Activated T-helper 9 cell treated with anti-CD3 and anti-CD28 coated beads, Interleukin-2, amount 50 U/mL, for 16 hours (primary cell): ENCODE measurements at places on chromosomes 12 and 14.

GRCh38 chr12:97047361-97047760, 140.3 kb downstream of the NEDD1 start:
- DNase-seq: no peak

- no peak for DNase-seq
Measured at GRCh38 chr12:51639361-51639760, 48.3 kb downstream of the SCN8A start.

- DNase-seq: no peak
Measured at GRCh38 chr14:78512021-78512420, 341.8 kb downstream of the NRXN3 start.

DNA sequence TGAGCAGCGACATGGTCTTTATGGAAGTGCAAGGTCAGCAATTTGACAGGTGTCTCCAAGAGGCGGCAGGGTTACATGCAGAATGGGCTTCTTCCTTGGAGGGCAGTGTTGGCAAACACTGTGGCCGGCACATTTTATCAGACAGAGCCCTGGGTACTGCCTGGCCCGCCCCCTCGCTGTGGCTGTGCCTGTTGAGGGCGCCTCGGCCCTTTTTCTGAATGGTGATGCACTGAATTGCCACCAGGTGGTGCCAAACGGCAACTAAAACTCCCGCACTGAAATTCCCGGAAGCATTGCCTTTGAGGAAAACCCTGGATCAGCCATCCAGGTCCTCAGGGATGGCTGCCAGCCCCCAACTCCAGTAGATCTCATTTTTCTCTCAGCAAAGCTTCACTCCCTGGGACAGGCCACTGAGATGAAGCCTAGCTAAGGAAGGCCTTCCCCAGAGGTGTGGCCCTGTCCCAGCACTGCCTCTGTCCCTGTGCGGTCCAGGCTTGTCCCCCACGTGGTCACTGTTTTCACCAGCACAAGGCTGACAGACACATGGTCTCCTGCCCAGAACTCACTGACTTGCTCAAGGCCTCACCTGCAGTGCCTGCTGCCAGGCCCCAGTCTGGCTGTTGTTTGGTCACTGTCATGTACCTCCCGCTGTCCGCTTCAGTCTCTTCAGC, 73.6 kb downstream of the TESC start:
- peak; percentile 15 for DNase-seq

- DNase-seq: no peak
Measured at GRCh38 chr12:86914721-86915120, 658.5 kb upstream of the MGAT4C start.

GRCh38 chr12:12887471-12887870, 3.9 kb upstream of the GPRC5A start:
- DNase-seq: no peak

- no peak for DNase-seq
Measured at GRCh38 chr14:50846226-50846880, 15.4 kb upstream of the NIN start.

- no peak for DNase-seq
Measured at GRCh38 chr12:124007826-124008570, 35.0 kb downstream of the ZNF664 start.

DNA sequence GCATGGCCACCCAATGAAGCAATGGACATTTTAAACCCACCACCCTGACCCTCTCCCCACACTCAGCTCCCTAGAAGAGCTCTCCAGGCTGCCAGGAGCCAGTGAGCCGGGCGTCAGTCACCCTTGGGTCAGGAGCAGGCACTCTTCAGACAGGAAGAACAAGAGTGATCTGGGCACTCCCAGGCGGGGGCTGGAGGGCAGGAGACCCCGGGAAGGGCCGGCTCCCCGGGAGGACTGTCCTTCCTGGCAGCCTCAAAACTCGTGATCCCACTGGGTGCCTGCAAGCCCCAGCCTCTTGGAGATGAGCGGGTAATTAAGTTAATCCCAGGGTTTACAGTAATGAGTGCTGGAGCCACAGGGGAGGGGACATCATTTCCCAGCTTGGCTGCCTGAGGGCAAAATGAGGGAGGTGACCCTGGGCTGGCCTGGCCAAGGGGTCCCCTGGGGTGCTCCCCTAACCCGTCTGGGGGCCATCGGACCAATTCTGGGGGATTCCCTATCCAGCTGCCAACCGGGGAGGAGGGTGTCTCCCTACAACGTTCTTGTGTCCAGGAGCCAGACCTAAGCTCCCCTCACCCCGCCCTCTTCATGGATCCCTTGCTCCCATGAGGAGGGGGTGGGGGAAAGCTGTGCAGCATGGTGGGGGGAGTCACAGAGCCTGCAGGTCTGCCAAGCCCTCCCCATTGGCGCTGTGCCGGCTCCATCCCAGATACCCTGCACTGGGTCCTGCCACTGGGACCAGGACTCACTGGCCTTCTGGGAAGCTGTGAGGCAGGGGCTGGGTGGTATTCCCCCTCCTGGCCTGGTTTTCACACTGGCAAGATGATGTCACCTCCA, 59.2 kb downstream of the CCNK start:
- DNase-seq: no peak

- no peak for DNase-seq
Measured at GRCh38 chr14:74083784-74084276, 423 bp downstream of the ALDH6A1 start.

DNA sequence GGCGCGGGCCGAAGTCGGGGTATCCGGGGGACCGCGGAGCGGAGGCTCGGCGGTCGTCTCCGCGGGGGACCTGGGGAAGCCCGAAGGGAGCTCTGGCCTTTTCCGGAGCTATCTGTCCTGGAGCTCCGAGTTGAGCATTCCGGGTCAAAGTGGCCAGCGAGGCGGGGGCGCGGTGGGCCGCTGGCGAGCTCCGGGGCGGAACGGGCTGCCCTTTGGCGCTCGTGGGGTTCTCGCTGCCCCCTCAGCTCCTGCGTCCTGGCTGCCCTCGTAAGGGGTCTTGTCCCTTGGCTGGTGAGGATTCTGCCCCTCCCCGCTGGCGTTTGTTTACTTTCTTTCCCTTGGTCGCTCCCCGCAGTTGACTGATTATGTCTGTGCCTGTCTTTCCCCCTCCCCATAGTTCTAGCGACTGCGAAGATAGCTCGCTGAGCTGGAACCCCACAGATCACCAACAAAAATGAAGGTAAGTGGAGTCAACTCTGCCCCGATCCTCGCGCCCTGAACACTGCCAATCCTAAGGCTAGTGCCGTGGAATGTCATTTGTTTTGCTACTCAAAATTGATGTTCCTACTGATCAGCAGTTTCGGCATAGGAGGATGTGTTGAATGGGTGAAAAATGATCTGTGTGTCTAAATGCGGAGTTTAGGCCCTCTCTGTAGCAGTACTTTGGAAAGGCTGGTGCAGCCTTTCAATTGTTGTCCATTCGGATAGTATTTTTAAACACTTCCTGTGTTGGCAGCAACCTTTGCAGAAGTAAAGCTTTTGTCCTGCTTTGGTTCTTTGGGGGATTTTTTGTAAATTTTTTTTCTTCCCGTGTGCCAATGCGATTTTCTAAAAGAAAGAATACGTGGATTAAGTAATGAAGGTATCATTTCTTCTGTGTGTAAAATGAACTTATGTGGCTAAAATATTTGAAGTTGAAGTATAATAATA, 1.3 kb downstream of the ARID4A start:
- no peak for DNase-seq

- no peak for DNase-seq
Measured at GRCh38 chr12:44917141-44917540, 41.0 kb upstream of the NELL2 start.

- DNase-seq: no peak
Measured at GRCh38 chr12:129363041-129363440, 509.8 kb downstream of the GLT1D1 start.

DNA sequence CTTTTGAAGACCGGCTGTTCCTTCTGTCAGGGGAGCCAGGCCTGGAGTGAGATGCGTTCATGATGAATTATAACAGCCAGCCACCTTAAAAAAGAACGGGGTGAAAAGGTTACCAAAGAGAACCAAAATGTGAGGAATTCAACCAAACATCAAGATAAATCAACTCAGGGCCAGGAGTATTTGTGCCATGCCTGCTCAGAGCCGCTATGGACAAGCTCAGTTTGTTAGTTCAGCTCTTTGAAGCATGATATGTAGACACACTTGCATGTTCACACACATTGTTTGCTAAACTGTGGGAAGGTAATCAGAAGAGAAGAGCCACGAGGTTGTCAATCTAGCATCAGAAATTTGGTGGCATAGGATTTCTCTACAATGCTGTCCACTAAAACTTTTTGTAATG, 367.4 kb upstream of the TBX3 start:
- DNase-seq: no peak

- DNase-seq: peak; percentile 13
Measured at GRCh38 chr14:33839193-33840076, 111.4 kb downstream of the EGLN3 start.

DNA sequence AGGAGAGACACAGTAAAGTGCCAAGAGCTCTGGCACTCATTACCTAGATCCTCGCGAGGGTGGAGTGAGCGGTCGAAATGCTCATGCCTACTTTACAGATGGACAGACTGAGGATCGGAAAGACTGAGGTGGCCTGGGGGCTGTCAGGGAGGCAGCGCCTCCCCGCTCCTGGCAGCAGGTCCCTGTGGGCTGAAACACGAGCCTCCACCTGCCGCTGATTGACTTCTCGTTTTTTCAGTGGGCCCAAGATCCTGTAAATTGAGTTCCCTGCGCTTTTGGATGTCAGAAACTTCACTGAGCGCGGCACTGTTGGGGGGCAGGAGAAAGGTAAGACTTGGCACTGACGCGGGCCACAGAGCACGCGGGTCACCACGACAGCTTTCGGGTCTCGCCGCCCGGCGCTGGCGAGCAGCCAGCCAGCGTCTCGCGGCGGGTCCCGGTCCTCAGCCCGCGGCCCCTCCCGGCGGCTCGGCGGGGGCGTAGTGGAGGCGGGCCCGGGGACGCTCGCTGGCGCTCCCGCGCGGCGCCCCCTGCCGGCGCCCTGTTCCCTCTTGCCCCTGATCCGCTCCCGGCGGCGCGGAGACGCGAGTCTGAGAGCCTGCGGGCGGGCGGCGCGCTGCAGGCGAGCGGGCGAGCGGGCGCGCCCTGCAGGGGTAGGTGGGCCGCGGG, 552 bp upstream of the SCN8A start:
- peak; percentile 59 for DNase-seq

DNA sequence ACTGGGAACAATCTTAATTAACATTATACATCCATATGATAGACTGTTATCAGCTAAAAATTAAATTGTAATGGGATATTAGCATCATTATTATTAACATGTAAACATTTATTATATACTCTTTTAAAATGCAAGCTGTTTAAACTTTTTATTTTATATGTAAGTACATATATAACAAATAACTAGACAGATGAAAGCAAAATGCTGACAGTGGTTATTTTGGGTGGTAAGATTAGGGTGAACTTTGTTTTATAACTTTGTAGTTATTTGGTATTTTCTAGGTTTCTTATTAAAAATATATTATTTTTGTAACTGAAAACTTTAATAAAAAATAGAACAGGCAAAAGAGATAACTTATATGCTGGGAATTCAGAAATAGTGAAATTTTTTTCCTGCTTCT, 62.6 kb upstream of the KIF21A start:
- no peak for DNase-seq

DNA sequence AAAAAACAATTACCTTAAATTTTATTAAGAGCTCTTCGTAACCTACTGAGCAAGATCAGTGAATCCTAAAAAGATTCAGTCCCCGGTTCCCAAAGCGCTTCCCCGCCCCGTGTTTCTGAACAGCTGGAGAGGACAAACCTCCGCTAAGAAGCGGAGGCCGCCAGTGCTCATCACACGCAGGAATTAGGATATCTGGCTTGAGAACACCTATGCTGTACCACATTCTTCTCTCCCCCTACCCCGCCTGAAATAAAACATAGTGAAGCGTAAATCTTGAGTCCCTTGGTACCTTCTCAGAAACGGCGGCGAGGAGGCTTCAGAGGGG, 774 bp upstream of the WDR20 start:
- DNase-seq: no peak

- no peak for DNase-seq
Measured at GRCh38 chr12:28709986-28710685, 438.9 kb upstream of the FAR2 start.

- DNase-seq: no peak
Measured at GRCh38 chr12:71582925-71583324, 80.7 kb downstream of the ZFC3H1 start.

DNA sequence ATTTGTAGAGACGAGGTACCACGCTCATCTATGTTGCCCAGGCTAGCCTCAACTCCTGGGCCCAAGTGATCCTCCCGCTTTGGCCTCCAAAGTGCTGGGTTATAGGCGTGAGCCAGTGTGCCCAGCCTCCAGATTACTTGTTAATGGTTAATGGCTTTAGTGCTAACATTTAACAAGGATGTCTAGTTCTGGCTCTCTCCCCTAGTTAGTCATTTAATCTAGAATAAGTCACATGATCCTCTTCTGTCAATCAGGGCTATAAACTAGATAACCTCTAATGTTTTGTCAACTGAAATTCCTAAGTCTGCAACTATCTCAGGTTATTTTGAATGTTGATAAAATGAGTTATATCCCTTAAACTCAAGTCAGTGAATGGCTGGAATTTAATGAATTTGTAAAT, 15.7 kb downstream of the ACTR6 start:
- no peak for DNase-seq

- DNase-seq: no peak
Measured at GRCh38 chr14:72903716-72904115, 9.8 kb upstream of the DPF3 start.

DNA sequence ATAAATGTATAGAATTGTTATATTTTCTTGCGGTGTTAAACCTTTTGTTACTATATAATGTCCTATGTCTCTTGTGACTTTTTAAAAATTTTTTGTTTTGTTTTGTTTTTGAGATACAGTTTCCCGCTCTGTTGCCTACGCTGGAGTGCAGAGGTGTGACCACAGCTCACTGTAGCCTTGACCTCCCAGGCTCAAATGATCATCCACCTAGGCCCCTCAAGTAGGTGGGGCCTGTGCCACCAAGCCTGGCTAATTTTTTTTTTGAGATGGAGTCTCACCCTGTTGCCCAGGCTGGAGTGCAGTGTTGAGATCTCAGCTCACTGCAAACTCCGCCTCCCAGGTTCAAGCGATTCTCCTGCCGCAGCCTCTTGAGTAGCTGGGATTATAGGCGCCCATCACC, 26.5 kb upstream of the RCOR1 start:
- DNase-seq: no peak

DNA sequence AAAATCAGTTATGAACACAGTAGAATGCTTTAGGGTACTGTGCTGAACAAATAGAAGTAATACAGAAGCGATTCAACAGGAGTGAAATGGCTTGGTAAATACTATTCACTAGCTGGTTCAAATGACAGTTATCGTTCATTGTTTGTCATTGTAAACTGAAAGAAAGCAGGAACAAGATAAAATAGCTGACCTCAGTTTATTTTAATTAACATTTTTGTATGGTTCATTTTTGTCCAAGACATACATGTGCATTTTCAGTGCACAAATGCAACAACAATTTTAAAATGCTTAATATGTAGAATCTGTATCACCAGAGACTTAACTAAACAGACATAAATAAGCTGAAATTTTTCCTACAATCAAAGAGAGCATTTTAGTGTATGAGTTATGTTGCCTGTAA, 49.9 kb downstream of the ALX1 start:
- DNase-seq: no peak

- peak; percentile 30 for DNase-seq
Measured at GRCh38 chr12:110245369-110245772, 35.7 kb upstream of the ATP2A2 start.
